ENCODE measurements at places on chromosomes 7 and 10.

GRCh38 chr7:13988065-13988464 is 1.4 kb downstream of the ETV1 start:
- DNase-seq, result no peak

DNA sequence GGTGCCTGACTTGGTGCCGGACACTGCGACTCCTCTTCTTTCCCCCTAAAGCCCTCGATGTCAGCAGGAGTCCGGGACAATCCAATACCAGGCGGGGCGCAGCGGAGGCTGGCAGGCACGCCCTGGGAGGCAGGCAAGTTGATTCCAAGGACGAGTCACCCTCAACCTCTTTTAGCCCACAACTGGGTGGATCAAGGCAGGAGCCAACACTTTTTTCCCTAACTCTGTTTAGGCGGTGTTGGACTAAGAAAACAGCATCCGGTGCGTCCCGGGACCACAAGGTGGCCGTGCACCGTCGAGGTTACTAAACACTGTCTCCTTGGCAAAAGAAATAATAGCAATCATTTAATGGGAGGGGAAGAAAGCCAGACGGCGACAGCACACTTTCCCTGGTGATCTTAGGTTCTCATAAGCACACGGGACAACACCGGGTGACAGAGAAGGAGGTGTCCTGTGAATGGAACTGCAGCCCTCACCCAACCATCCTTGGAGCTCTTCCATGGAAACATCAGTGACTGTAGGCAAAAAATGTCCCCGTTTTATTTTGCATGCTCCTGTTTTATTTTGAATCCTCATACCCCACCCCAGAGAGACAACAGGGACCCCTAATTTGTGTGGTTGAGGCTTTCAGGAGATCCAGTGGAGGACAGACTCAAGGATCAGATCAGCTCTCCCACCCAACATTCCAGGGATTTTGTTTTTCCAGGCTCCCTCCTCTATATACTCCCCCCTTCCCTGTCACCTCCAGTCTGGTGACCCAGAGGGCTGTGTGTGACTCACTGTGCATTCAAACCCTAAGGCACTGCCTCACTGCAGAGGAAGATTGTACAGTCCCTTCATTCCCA is 1.3 kb upstream of the CALCR start:
- DNase-seq, result no peak

DNA sequence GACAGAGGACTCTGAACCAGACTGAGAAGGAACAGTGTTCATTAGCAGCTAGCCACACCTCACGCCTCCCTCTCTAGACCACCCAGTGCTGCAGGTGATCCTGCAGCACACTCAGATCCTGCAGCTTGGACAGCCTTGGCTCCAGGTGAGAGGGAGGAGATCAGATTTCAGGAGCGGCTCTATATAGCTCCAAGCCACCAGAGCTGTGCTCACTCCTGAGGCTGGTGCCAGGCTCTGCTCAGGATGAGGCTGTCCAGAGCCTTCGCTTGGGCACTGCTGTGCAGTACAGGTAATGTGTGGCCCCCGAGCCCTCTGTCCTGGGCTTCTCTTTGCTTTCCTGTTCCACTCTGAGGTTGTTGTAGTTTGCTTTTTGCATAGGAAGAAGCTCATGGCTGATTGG is 42.4 kb downstream of the C10orf120 start:
- no peak for DNase-seq

DNA sequence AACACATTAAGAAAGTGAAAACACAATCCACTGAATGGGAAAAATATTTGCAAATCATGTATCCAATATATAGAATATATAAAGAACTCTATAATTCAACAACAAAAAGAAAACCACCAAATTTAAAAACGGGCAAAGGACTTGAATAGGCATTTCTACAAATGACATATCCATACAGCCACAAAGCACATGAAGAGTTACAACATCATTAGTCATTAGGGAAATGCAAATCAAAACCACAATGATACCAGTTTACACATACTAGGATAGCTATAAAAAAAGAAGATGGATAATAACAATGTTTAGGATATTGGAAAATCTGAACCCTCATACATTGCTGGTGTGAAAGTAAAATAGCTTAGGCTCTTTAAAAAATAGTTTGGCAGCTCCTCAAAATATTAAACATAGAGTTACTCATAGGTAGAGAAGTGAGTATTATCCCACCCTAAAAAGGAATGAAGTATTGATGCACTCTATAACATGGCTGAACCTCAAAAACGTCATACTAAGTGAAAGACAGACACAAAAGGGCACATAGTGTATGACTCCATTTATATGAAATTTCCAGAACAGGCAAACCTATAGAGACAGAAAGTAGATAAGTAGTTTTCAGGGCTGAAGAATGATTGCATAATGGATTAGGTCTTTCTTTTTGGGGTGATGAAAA is 4.5 kb downstream of the ZPBP start:
- no peak for DNase-seq

DNA sequence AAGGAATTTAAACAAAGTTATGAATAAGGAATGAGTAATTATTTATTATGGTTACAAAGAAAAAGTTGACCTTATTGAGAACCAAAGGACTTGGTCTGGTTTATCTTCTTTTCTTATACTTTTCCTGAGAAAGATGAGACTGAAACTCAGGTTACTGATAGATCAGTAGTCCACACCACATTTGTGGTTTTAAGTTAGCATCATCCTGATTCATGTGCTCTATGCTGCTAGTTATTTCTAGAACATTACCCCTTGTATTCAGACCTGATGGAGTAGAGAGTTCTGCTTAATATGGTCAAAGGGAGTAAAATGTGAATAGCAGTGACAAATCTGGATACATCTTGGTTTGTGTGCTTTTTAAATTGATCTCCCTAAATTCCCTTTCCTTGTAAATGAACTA is 63.8 kb downstream of the FOXP2 start:
- DNase-seq, result no peak

GRCh38 chr10:5737352-5737751 is 52.7 kb downstream of the TASOR2 start:
- no peak for DNase-seq

- DNase-seq, result no peak
These were observed 1.9 kb downstream of the TET1 start for GRCh38 chr10:68561865-68562649.

DNA sequence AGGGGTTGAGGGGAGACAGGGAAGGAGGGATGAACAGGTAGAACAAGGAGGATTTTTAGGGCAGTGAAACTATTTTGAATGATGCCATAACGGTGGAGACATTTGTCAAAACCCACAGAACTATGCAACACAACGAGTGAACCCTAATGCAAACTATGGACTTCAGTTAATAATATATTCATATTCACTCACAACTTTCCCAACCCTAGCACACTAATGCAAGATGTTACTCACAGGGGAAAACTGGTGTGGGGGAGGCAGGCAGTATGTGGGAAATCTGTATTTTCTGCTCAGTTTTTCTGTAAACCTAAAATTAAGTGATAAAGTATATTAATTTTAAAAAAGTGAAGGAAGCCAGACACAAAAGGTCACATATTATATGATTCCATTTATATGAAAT is 17.3 kb downstream of the GNA12 start:
- DNase-seq, result no peak

GRCh38 chr7:52071744-52072143 is 755.1 kb upstream of the COBL start:
- no peak for DNase-seq

GRCh38 chr7:77252506-77252905 is 52.9 kb upstream of the FGL2 start:
- DNase-seq, result no peak

DNA sequence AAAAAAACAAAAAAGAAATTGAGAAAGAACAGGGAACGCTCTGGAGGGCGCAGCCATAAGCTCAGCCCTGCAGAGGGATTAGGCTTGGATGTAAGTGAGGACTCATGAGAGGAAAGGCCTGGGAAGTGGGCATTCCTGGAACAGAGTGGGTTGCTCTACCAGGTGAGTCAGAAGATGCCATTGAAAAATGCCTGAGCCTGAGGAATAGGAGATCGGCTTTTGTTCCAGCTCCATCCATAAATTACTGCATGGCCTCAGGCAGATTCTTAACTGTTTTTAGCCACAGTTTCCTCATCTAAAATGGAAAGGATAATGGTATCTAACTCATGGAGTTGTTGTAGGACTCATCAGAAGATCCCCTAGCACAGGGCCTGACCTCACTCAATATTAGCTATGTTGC is 1.1 kb upstream of the RGR start:
- DNase-seq, result no peak

DNA sequence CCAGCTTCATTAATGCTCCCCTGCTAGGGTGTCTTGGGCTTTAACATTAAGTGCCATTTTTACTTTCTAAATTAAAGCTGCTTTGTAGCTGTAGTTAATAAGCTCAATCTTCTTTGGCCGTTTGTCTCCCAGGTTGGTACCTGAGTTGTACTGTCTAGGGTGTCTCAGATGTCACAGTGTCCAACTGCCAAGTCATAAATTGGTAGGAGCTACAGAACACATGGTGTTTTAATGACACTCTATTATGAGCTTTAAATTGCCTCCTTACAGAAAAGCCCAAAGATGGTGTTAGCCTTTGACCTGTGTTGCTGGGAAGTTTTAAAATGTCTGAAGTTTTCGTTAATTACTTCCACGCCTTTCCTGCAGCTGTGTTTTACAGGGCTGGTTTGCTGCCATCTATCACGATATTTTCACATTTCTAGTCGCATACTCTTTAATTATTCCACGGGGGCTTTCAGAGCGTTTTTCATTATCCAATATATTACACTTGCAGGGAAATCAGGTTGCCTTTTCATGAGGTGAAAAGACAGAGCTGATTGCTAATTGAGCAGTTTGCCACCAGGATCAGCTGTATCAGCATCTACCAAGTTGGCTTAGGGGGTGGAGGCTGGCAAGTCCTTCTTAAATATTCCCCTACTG is 247.8 kb upstream of the PLPP4 start:
- no peak for DNase-seq

DNA sequence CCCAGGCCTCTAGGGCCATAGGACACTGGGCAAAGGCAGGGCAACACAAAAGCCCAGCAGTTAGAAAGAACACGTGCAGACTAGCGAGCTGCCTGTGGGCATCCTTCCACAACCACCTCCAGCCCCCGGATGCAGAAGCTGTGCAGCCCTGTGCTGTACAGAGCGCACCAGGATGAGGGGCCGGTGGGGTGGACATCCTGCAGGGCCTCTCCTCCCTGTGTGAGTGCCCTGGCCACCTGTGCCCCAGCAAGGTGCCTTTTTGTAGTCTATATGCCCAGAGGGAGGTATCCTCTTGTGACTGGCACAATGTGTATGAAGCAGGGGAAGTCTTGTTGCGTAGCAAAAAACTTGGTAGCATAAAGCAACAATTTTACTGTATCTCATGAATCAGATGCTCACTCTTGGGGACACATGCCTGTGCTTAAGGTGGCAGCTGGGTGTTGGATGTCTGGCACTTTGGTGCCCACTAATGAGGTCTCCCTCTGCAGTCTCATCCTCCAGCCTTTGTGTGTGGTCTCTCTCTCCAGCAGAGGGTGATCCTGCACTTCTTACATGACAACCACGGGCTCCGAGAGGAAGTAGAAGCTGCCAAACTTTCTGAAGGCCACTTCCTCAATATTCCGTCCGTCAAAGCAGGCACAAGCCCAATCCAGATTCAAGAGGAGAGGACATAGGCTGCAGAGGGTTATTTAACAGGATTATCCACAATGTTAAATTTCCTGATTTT is 8.7 kb downstream of the NCAPG2 start:
- DNase-seq, result no peak

GRCh38 chr10:25831080-25831479 is 102.9 kb upstream of the MYO3A start:
- DNase-seq, result no peak

GRCh38 chr7:114818501-114818900 is 103.4 kb upstream of the MDFIC start:
- no peak for DNase-seq

DNA sequence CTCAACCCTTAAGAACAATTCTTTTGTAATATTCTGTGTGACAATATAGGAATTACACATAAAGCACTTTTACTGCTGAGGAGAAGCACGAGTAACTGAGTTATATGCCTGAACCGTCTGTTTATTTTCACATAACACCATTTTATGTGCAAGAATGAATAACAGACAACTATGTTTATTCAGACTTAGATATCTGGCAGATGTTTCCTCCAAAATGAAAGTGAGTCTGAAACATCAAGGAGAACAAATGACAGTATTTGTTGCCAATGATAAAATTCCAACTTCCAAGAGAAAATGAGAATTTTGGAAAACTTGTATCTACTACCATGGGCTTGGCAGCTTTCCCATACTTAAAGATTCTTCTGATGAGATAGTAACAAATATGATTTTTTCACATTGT is 51.4 kb downstream of the DNMBP start:
- DNase-seq, result no peak

GRCh38 chr10:8767591-8767990 is 713.1 kb downstream of the GATA3 start:
- DNase-seq, result no peak

DNA sequence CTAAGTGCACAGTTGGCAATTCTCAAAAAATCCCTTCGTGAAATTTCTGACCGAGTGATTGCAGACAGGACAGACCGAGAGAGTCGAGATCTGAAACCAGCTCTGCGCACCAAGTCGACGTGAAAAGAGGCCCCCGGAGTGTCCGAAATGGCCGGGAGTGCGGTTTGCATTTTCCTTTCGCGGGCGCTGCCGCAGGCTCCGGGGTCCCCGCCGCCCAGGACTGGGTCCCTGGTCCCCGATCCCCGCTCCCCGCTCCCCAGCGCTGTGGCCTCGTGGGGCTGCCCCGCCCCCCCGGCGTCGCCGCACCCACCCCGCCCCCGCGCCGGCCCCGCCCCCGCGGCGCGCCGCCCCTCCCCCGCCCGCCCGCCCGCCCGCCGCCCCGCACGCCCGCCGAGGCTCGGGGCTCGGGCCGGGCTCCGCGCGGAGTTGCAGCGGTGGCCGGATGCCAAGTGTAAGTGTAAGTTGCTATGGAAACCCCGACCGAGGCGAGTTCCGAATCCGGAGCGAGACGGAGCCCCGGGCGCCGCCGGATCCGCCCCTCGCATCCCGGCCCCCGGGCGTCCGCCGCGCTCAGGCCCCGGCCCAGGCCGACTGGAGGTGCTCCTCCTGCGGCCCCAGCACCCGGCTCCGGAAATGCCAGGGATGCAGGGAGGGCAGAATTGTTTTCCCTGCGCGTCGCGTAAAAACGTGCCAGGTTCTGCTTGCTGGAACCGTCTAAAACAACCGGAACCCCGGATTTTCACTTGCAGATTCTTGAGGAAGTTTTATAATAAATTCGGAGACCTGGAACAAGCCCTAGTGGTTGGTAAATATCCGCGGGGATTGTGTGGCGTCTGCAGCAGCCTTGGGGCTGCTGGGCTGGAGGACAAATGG is 4.6 kb downstream of the BMI1 start:
- DNase-seq, result no peak

DNA sequence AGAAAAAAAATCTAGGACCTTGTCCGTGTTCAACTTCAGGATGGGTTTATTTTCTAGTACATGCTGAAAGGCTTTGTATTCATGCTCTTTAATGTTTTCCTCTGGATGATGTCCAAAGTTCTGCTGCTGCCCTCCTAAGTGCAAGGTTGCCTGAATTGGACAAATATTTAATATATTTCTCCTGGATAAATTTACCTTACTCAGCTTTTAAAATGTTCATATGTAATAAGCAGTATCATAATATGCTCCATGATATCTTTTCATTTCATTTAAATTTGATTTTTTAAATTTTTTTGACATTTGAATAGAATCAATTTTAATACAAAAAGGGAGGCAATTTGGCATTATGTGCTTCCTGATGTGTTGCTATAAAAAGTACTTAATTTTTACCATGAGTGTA is 95.9 kb upstream of the SLC25A13 start:
- no peak for DNase-seq

All from stimulated activated CD8-positive, alpha-beta memory T cell treated with anti-CD3 and anti-CD28 coated beads, Interleukin-15, amount 100 ng/mL, for 4 hours (primary cell).